Hematopoietic multipotent progenitor cell treated with erythropoietin and hydrocortisone succinate and interleukin-3 and kit ligand, for 15 days (in vitro differentiated cells): ENCODE measurements at places on chromosomes 1 and 21.

- DNase-seq: no peak
Measured at GRCh38 chr1:186494832-186495271, 33.9 kb upstream of the PDC start.

- no peak for DNase-seq
Measured at GRCh38 chr1:60615666-60616065, 466.7 kb upstream of the NFIA start.

- no peak for DNase-seq
Measured at GRCh38 chr1:160904783-160905616, 20.0 kb upstream of the ITLN1 start.

DNA sequence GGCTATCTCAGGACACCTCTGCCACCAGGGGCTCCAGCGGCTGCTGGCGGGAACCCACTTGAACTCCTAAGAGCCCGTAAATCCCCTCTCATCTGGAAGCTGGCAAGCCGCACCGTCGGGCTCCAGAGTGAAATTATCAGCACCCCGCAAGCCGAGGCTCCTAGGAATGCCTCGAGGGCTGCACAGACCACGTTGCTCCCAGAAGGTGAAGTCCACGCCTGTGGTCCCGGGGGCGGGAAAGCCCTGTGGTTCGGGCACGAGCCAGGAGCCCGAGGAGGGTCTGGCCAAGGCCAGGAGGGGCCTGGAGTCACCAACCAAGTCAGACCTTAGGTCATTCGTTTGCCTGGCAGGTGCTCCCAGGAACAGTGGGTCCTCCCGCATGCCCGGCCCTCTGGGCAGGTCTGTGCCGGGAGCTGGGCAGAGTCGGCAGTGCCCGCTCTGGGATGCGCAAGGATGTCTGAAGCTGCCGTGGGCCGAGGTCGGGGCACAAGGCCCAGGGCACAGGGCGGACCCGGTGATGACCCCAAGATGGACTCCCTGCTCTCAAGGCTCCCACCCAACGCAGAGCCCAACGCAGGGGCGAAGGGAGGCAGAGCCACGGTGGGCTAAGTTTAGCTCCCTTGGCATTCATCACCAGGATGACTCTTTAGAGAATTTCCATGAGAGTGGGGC is 8.9 kb downstream of the ACTRT2 start:
- DNase-seq: no peak

- DNase-seq: no peak
Measured at GRCh38 chr1:38498686-38499085, 360.9 kb downstream of the RRAGC start.

DNA sequence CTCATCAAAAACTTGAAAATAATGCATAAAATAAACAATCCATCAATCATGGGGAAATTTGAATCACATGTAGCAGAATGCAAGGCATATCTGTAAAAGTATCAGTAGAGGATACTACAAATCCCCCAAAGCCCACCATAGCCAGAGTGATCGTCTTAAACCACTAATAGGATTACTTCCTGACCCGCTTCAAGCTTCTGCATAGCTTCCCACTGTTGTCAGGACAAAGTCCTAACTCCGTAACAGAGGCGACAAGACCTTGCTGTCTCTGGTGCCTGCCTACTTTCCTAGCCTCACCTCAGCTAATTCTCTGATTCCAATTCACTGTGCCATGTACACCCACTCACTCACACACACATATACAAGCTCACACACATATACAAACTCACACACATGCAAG is 161.2 kb upstream of the NFIA start:
- DNase-seq: no peak

DNA sequence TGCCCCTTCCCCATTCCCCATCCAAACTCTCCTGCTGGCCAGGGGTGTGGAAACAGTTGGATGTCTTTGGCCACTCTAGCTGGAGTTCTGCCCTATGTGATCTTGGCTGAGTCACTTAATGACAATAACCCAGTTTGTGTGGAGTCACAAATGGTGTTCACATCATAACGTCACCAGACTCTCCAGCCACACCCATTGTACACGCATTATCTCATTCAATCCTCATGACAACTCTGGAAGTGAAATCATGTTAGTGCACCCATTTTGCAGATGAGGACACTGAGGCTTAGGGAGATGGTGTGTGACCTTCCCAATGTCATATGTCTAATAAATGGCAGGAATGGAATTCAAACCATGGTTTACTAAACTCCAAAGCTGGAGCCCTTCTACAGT is 1.2 kb upstream of the CDA start:
- no peak for DNase-seq

DNA sequence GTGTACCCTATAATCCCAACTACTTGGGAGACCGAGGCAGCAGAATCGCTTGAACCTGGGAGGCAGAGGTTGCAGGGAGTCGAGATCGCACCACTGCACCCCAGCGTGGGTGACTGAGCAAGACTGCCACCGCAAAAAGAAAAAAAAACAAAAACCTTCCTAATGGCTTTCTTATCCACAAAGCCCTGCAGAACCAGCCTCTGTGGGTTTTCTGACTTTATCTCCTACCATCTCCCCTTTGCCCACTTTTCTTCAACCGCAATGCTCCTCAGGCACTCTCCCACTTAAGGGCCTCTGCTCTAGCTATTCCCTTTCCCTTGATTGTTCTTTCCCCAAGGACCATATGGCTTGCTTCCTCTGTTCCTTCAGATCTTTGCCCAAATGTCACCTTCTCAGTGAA is 67.9 kb upstream of the PUM1 start:
- no peak for DNase-seq

DNA sequence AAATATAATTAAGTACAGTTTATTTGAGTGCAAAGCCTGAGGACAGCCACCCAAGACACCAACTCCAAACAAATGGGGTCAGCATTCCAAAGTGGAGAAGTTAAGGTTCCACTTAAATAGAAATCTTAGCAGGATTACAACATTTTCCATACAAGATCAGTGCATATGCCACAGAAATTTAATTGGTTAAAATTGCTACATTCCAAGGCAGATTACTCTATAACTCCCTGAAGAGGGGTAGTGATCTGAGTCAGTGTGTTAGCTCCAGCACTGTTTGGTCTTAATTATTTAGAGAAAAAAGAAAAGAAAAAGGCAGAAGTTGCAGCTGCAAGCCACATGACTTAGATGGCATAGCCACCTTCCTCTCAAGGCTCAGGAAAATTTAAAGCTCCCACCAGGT is 297.5 kb downstream of the HHIPL2 start:
- DNase-seq: no peak

GRCh38 chr21:34526618-34527290 is 14.7 kb upstream of the KCNE1 start:
- DNase-seq: no peak

- no peak for DNase-seq
Measured at GRCh38 chr1:51780927-51781326, 97.6 kb downstream of the NRDC start.

GRCh38 chr1:57450981-57451380 is 27.1 kb upstream of the DAB1 start:
- no peak for DNase-seq

GRCh38 chr1:154970631-154971340 is at the start of gene SHC1:
TSS of gene SHC1 (minus strand) at chr1:154970747. CDS start at chr1:154970526, 221 bp downstream.
- peak; percentile 86 for DNase-seq

DNA sequence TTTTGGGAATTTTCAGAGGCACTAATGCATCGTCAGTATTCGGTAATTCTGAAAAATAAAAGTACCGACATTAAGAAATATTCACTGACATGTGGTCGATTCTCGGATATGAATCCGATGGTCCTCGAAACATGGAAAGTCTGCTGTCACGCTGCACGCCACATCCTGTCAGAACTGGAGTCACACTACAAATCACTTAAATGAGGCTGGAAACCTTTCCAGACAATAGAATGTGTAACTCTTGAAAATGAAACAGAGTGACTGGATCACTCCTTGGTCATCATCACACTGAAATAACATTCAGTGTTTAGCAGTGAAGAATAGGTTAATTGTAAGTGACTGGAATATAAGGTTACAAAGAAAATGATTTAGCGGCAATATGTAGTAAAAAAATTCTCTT is 620.1 kb upstream of the ADAMTS5 start:
- no peak for DNase-seq

DNA sequence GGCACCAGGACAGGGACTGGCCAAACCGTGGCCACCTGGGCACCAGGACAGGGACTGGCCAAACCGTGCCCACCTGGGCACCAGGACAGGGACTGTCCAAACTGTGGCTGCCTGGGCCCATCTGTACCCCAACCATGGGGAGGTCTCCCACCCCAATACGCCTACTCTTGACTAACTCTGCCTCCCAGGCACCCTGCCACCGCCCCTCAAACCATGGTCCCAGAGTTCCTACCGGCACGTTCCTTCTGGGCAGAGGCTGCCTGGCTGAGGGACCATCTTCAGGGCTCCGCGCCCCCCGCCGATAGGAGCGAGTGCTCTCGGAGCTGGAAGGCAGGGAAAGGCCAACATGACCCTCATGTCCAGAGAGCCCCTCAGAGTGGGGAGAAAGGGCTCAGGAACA is 6.3 kb upstream of the TCEA3 start:
- no peak for DNase-seq

DNA sequence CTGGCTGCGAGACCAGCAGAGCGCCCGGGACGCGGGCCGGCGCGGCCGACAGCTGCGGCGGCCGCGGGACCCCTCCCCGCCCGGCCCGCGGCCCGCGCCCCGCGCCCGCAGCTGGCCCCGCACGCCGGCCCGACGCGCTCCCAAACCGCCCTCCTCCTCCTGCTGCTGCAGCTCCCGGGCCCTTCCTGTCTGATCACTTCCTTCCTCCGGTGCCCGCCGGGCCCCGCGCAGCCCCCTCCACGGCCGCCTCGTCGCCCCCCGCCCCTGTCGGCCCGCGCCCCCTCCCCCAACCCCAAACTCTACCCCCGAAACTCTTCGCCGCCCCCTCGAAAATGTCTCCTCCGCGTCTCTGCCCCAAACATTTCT is 594 bp downstream of the LUZP1 start:
- DNase-seq: no peak

DNA sequence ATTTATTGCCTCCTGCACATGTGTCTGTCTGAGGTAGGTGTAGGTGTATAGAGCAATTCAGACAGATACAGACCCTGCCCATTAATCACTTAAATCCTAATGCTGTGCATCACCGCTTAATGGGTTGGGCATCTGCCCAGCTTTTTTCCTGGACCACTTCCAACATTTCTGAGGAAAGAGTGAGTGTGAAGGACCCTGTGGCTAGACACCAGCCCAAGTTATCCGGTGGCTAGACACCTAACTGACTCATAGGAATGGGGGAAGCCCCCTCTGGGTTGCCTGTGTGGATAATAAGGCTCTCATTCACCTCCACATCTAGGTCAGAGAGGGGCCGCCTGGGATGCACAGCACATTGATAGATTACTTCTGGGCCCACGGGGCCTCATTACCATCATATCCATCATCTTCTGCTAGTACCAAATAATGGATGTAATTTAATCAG is 121.1 kb upstream of the RAVER2 start:
- no peak for DNase-seq

DNA sequence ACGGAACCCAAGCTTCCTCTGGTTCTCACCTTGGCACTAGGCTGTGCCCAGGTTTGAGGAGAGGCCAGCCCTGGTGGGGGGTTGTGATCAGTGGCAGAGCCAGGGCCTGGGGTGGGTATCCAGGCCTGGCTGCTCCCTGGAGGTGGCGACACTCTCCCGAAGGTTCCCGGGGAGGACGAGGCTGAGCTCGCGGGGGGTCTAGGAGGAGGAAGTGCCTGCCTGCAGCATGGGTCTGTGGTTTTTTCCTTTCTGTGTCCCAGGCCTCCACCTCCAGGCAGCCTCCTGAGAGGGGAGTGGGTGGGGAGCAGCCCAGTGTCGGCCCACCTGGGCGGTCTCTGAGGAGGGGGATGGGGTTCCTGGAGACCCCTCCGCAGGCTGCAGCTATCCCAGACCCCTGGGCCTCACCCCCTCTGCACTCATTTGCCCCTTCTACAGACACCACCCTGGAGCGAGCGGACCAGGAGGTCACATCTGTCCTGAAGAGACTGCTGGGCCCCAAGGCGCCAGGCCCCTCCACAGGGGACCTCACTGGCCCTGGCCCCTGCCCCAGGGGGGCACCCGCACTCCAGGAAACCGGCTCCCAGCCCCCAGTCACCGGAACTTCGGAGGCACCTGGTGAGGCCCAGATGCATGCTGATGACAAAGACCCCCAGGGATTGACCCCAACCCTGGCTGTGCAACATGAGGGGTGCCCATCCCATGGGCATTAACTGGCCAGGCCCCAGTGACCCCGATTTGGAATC is 44.3 kb downstream of the TRIM11 start:
- DNase-seq: no peak

- no peak for DNase-seq
Measured at GRCh38 chr1:182381962-182382819, 9.4 kb downstream of the GLUL start.

DNA sequence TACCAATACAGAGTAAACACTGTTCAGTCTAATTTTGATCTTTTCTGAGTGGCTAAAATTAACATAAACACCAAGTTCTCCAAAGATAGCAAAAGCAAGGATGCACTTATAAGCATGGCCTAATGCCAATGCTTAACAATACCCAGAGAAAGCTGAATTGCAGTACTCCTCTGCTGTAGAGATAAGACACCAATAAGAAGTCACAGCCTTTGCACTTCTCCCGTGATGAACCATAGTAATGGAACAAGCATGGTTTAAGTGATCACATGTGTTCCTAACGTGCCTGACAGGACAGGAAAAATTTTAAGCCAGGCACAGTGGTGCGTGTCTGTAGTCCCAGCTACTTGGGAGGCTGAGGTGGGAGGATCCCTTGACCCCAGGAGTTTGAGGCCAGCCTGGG is 5.6 kb downstream of the PRDX1 start:
- DNase-seq: no peak

GRCh38 chr1:198934901-198935305 is 296.1 kb downstream of the PTPRC start:
- no peak for DNase-seq

DNA sequence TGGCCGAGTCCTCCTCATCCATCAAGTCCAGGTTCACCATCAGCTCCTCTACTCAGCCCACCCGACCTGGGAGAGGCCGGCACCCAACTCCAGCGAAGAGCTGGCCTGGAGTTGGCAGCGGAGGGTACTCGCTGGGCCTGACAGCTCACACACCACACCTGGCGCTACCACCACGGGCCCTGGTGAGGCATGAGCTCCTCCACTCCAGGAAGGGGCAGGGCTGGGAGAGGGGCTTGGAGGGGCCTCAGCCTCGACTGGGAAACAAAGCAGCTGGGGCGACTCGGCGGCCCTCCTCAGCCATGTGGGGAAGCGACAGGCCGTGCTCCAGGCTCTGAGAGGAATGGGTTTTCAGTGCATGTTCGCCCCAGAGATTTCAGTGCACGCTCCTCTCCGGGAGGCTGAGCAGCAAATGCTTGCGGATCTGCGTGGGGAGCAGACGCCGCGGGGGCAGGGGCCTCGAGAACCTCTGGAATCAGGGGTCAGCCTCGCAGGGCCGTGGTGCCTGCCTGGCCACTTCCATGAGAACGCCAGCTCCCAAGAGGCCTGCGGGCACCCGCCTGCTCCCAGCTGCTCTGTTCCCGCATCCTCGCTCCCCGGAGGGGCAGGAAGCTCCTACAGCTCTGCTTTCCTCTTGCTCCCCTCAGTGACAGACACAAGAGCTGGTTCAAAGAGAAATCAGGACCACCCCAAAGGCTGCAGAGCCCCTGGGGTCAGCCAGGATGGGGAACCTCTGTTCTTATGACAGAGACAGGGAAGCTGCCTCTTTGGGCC is 18.9 kb upstream of the GPR153 start:
- no peak for DNase-seq

- no peak for DNase-seq
Measured at GRCh38 chr1:164518692-164519332, 40.2 kb upstream of the PBX1 start.
